ENCODE measurements at places on chromosomes 4 and X. TPM values are rescaled to one million over a fixed set of nuclear protein-coding genes. Genes with fewer than 3 reads are reported as not detected.

KDM5C gene
- total RNA-seq: 39.7 TPM

HDAC8 gene
- 19.4 TPM for total RNA-seq

GRCh38 chr4:77092975-77093374, 17.2 kb upstream of the CCNI start:
- H3K27me3 ChIP-seq: no peaks in the 10 kb centered on the region
- no peak overlapping the region for H3K27ac ChIP-seq
- H3K36me3 ChIP-seq: no peaks in the 10 kb centered on the region
- DNase-seq: no peak
- H3K4me1 ChIP-seq: no peaks in the 10 kb centered on the region

GAGE12E gene
- total RNA-seq: not detected

TGIF2LX gene
- total RNA-seq: not detected

DNA sequence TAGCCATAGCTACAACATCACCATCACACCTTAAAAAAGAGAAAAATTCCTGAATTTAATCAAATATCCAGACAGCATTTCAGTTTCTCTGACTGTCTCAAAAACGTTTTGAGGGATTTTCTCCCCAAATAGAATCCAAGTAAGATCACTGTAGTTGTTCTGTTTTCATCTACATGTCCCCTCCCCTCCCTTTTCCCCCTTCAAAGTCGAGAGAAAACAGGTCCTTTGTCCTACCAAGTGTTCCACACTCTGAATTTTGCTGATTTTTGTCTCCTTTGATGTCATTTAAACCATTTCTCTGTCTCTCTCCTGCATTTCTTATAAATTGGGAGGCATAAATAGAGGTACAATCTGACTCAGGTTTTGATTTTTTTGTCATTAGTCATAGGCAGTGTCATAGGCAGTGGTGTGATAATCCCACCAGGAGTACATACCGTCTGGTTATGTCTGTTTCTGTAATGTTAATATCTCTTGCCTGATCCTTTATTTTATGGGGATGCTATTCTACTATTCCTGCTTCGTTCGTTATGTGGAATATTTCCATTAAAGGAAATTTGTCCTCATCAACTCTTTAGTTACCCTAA, 348.6 kb downstream of the PTTG2 start:
- no peaks in the 10 kb centered on the region for H3K27me3 ChIP-seq
- no peak for DNase-seq
- H3K4me3 ChIP-seq: no peak overlapping the region
- no peaks in the 10 kb centered on the region for H3K36me3 ChIP-seq
